ENCODE measurements at places on chromosomes 6 and 20.

DNA sequence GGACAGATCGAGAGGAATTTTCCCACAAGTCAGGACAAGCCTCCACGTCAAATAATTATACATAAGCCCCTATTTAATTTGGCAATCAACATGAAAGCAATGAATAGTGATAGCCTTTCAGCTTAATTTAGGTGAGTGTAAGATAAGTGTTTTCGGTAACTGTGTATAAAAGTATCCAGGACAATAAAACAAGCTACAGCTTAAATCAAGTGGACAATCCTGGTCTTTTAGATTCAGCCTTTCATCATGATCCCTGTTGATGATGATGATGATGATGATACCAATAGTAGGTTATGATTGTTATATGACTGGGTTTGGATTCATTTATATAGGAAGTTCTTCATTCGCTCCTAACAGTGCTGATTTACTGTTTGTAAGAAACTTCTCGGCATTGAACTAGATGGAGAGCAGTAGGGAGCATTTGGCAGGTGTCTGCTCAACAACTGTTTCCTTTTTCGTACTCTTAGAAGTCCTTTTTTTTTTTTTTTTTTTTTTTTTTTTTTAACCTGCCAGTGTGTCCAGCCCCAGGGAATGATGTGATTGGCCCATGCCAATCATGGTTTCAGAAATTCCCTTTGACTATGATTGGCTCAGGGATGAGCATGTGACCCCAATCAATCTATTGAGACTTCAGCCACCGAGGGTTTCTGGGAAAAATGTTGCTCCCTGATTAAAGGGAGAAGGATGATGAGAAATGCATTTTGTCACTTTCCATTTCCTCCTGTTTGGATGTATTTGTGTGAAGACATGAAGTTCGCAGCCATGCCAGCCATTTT, 11.3 kb upstream of the RNF182 start:
- no peaks in the 10 kb centered on the region for H3K27me3 ChIP-seq

- DNase-seq = no peak
- H3K4me3 ChIP-seq = no peak overlapping the region
- peaks cover 2% of the 10 kb centered on the region for H3K4me1 ChIP-seq
- no peaks in the 10 kb centered on the region for H3K27me3 ChIP-seq
- no peaks in the 10 kb centered on the region for H3K36me3 ChIP-seq
- no peak overlapping the region for H3K27ac ChIP-seq
Measured at GRCh38 chr20:10463622-10464021, 28.5 kb downstream of the SLX4IP start.

DNA sequence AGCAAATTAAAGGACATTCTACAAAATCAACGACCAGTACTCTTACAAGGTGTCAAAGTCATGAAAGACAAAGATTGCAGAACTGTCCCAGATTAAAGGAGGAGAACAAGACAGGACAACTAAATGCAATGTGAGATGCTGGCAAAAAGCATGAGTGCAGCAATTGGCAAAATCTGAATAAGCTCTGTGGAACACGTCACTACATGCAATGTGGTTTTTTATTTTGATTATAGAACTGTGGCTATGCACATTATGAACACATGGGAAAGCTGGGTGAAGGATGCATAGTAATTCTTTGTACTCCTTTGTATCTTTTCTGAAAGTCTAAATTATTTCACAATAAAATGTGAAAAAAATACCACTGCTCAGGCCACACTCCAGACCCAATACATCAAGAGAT, 509.4 kb downstream of the KIF16B start:
- no peaks in the 10 kb centered on the region for H3K27me3 ChIP-seq
- H3K4me1 ChIP-seq = no peaks in the 10 kb centered on the region
- no peak for DNase-seq
- no peaks in the 10 kb centered on the region for H3K36me3 ChIP-seq

GRCh38 chr6:11972270-11972669, 39.8 kb upstream of the HIVEP1 start:
- no peaks in the 10 kb centered on the region for H3K27me3 ChIP-seq
- no peak for DNase-seq
- H3K4me3 ChIP-seq = no peak overlapping the region
- peaks cover 16% of the 10 kb centered on the region for H3K4me1 ChIP-seq
- H3K27ac ChIP-seq = no peak overlapping the region

GRCh38 chr6:18530201-18530600, 143.1 kb downstream of the RNF144B start:
- peaks cover 6% of the 10 kb centered on the region for H3K27me3 ChIP-seq
- H3K4me1 ChIP-seq = no peaks in the 10 kb centered on the region
- no peak overlapping the region for H3K27ac ChIP-seq
- H3K36me3 ChIP-seq = no peaks in the 10 kb centered on the region
- H3K4me3 ChIP-seq = no peak overlapping the region

GRCh38 chr6:111113336-111114086, 26.2 kb downstream of the SLC16A10 start:
- no peak overlapping the region for H3K27ac ChIP-seq
- no peak overlapping the region for H3K4me3 ChIP-seq
- H3K27me3 ChIP-seq = no peaks in the 10 kb centered on the region

- H3K27me3 ChIP-seq = no peaks in the 10 kb centered on the region
- peaks cover 8% of the 10 kb centered on the region for H3K4me1 ChIP-seq
- no peak overlapping the region for H3K4me3 ChIP-seq
- H3K27ac ChIP-seq = no peak overlapping the region
Measured at GRCh38 chr6:15290067-15290680, 44.3 kb downstream of the JARID2 start.

GRCh38 chr6:10578723-10579122, 57.6 kb downstream of the GCNT2 start:
- no peak overlapping the region for H3K4me3 ChIP-seq
- no peak overlapping the region for H3K27ac ChIP-seq
- H3K36me3 ChIP-seq = no peaks in the 10 kb centered on the region
- no peak for DNase-seq
- H3K4me1 ChIP-seq = no peaks in the 10 kb centered on the region

DNA sequence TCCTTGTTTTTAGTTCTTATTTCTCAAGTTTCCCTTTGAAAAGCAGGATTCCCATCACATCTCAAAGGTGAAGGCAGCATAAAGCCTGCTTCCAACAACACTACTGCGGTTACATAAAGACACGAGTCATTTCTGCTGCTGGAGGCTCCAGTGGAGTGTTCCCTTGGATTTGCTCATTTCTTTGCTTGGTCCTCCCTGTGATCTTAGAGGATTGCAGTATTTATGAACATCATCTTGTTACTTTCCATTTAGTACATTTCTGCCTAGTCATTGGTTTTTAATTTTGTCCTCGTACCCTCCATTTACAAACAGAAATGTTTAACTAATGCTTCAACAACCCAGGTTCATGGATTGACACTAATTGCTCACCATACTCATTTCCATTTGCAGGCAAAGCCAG, 298.8 kb downstream of the ZNF217 start:
- H3K27ac ChIP-seq = no peak overlapping the region
- H3K4me1 ChIP-seq = no peaks in the 10 kb centered on the region
- no peak overlapping the region for H3K4me3 ChIP-seq
- H3K27me3 ChIP-seq = no peaks in the 10 kb centered on the region
- H3K36me3 ChIP-seq = no peaks in the 10 kb centered on the region

- H3K4me3 ChIP-seq = no peak overlapping the region
- peaks cover 8% of the 10 kb centered on the region for H3K4me1 ChIP-seq
- H3K36me3 ChIP-seq = peaks cover under 1% of the 10 kb centered on the region
- no peak overlapping the region for H3K27ac ChIP-seq
- DNase-seq = no peak
Measured at GRCh38 chr20:403582-403957, 4.5 kb upstream of the RBCK1 start.

GRCh38 chr6:167400482-167401138, 75.7 kb downstream of the TTLL2 start:
- no peak overlapping the region for H3K27ac ChIP-seq
- no peak overlapping the region for H3K4me3 ChIP-seq
- no peaks in the 10 kb centered on the region for H3K4me1 ChIP-seq
- no peak for DNase-seq
- no peaks in the 10 kb centered on the region for H3K27me3 ChIP-seq
- H3K36me3 ChIP-seq = no peaks in the 10 kb centered on the region

GRCh38 chr6:156980515-156980914, 203.3 kb downstream of the ARID1B start:
- H3K4me1 ChIP-seq = peaks cover 10% of the 10 kb centered on the region
- H3K4me3 ChIP-seq = no peak overlapping the region
- H3K27ac ChIP-seq = no peak overlapping the region

DNA sequence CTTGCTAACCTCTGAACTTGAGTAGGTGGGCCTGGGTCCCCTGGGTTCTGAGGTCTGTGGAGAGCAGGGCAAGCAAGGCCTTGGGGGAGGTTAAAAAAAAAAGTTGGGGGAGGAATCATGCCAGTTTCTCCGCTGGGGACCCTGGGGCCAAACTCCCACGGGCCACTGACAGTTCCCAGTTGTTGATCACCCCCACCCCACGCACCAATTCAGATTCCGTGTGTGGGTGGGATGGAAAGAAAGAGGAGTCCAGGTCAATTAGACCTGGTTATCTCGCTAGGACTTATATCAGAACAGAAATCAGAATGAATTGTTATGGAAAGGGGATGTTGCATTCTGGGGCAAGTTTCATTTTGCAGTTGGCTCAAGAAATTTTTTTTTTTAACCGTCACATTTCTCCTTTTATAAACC, 46.7 kb upstream of the SUPT3H start:
- H3K27ac ChIP-seq = no peak overlapping the region
- H3K4me1 ChIP-seq = peaks cover 11% of the 10 kb centered on the region
- no peaks in the 10 kb centered on the region for H3K27me3 ChIP-seq
- no peak for DNase-seq
